Chondrocyte (in vitro differentiated cells): ENCODE measurements at places on chromosomes 13 and 19. TPM values are rescaled to one million over a fixed set of nuclear protein-coding genes. Genes with fewer than 3 reads are reported as not detected.

The CCL25 gene
- total RNA-seq, result not detected in 3 replicates

The MEIS3 gene
- total RNA-seq, result 79.5 to 83.4 TPM (median 82.2 TPM) in 3 replicates

The IQCN gene
- 1.6 to 4.0 TPM (median 2.4 TPM) in 3 replicates for total RNA-seq

GRCh38 chr19:5001615-5002014, 32.7 kb downstream of the KDM4B start:
- no peak for DNase-seq
- H3K36me3 ChIP-seq, result peaks cover 7% of the 10 kb centered on the region
- H3K4me1 ChIP-seq, result peaks cover 37% of the 10 kb centered on the region
- no peak overlapping the region for H3K4me3 ChIP-seq
- H3K27ac ChIP-seq, result peak overlapping the region; percentile 93

DNA sequence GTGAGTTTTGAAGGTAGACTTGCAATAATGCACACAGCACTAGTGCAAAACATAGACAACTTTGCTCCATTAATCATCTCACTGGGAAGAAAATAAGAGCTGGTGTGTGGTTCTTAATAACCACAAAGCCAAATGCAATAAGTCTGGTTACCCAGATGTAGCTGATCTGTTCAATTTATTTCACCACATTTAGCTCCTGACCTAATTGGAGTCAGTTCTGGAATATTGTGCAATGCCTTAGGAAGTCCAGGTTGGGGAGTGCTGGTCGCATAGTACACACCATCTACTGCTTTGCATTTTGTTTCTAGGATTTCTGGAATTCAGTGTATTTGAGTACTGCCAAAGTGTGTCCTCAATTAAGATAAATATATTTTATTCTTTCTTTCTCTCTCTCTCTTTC, 483.3 kb upstream of the SPRY2 start:
- DNase-seq, result no peak
- H3K4me3 ChIP-seq, result no peak overlapping the region
- H3K4me1 ChIP-seq, result peaks cover 9% of the 10 kb centered on the region
- peaks cover 8% of the 10 kb centered on the region for H3K36me3 ChIP-seq

The ONECUT3 gene
- not detected in 3 replicates for total RNA-seq

DNA sequence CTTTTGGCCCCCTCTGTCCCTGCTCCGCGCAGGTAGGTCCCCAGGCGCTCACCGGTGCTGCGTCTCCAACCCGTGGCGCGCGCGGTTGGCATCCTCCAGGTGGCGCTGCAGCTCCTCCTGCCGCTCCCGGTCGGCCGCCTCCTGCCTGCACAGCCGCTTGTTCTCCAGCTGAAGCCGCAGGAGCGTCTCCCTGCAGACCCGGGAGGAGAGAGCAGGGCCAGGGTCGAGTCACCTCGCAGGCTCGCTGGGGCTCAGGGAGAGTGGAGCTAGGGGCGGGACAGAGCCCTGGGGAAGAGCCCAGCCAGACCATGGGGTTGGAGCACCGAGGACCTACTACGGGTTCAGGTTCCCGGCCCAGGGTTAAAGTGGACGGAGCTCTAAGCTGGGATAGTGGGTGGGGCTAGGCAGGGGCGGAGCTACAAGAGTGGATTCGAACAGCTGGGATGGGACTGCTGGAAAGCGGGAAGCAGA, 9.3 kb downstream of the HOOK2 start:
- H3K4me1 ChIP-seq, result peaks cover 3% of the 10 kb centered on the region
- H3K27me3 ChIP-seq, result no peaks in the 10 kb centered on the region
- peaks cover 12% of the 10 kb centered on the region for H3K36me3 ChIP-seq
- peak overlapping the region; percentile 75 for H3K4me3 ChIP-seq
- H3K27ac ChIP-seq, result no peak overlapping the region

DNA sequence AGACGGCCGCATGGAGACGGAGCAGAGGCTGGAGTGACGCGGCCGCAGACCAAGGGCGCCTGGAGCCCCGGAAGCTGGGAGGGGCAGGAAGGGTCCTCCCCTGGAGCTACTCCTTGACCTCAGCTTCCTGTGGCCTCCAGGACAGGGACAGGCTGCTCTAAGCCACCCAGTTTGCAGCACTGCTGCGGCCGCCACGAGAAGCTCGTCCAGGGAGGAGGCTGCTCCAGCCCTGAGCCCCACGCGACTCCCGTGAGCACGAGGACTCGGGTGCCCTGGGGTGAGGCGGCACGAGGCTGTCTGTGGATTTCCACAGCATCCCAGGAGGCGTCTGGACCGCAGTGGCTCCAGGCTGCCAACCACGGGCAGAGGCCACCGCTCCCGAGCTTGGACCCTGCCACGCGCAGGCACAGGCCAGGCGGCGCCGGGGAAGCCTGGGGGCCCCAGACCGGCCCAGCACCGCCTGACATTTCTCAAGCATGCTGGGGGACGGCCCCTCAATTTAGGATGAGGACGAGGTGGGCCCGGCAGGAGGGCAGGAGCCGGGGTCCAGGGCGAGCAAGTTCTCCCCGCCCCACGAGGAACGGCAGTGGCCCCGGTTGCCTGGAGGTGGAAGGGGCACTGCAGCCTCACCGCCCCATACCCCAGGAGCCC, 10.7 kb downstream of the SBNO2 start:
- no peak overlapping the region for H3K27ac ChIP-seq
- no peak overlapping the region for H3K4me3 ChIP-seq
- no peaks in the 10 kb centered on the region for H3K27me3 ChIP-seq
- H3K4me1 ChIP-seq, result peaks cover 5% of the 10 kb centered on the region
- no peaks in the 10 kb centered on the region for H3K36me3 ChIP-seq

DNA sequence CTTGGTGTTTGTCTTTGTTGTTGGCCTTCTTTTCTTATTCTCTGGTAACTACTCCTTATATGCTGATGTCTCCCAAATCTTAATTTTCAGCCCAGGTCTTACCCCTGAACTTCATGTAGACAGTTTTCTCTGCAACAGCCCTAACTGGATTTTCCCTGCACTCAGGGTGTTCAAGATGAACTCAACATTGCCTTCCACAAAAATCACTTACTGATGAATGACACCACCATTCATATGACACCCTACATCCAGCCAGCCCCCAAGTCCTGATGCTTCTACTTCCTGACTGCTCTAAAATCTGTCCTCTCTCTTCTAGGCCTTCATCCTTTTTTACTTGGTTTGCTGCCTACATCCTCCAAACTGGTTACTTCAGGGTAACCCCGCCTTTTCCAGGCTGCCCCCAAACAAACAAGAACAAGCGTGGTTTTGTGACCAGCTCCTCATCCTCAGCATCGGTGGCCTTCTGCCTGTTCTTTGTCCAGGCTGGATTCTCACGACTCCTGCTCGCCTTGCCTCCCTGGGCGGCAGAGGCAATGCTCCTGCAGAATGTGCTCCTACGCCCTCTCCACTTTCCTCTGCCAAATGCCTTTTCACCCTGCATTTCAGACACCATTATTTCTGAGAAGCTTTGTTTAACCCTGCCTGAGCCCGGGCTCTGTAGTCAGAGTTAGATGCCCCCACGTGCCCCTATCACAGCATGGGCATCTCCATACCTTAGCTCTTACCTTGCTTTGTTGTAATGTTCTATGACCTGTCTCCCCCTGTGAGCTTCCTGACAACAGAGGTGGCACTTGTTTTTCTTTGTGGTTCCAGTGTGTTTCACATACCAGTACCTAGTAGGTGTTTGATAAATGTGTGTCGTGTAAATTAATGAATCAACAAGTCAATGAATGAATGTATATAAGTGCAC, 61.8 kb downstream of the WDFY2 start:
- H3K4me3 ChIP-seq, result no peak overlapping the region
- H3K27me3 ChIP-seq, result no peaks in the 10 kb centered on the region
- no peak for DNase-seq
- peaks cover 39% of the 10 kb centered on the region for H3K4me1 ChIP-seq

GRCh38 chr13:28753208-28753892, 34.6 kb upstream of the SLC46A3 start:
- no peaks in the 10 kb centered on the region for H3K27me3 ChIP-seq
- peak overlapping the region; percentile 100 for H3K27ac ChIP-seq
- H3K4me1 ChIP-seq, result peaks cover 44% of the 10 kb centered on the region
- peak overlapping the region; percentile 65 for H3K4me3 ChIP-seq
- no peak for DNase-seq

GRCh38 chr13:43884222-43884621, 4.5 kb downstream of the LACC1 start:
- H3K4me1 ChIP-seq, result peaks cover 17% of the 10 kb centered on the region
- H3K27me3 ChIP-seq, result no peaks in the 10 kb centered on the region
- H3K27ac ChIP-seq, result no peak overlapping the region

DNA sequence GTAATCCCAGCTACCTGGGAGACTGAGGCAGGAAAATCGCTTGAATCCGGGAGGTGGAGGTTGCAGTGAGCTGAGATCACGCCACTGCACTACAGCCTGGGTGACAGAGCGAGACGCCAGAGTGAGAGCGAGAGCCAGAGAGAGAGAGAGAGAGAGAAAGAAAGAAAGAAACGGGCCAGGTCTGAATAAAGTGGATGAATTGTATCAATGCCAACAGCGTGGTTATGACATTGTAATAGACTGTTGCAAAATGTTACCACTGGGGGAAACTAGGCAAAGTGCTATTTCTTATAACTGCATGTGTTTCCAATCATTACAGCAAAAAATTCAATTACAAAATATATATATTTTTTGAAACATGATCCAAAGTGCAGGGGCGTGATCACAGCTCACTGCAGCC, 11.8 kb upstream of the BTBD2 start:
- no peaks in the 10 kb centered on the region for H3K27me3 ChIP-seq
- H3K27ac ChIP-seq, result no peak overlapping the region
- H3K36me3 ChIP-seq, result no peaks in the 10 kb centered on the region
- DNase-seq, result no peak

DNA sequence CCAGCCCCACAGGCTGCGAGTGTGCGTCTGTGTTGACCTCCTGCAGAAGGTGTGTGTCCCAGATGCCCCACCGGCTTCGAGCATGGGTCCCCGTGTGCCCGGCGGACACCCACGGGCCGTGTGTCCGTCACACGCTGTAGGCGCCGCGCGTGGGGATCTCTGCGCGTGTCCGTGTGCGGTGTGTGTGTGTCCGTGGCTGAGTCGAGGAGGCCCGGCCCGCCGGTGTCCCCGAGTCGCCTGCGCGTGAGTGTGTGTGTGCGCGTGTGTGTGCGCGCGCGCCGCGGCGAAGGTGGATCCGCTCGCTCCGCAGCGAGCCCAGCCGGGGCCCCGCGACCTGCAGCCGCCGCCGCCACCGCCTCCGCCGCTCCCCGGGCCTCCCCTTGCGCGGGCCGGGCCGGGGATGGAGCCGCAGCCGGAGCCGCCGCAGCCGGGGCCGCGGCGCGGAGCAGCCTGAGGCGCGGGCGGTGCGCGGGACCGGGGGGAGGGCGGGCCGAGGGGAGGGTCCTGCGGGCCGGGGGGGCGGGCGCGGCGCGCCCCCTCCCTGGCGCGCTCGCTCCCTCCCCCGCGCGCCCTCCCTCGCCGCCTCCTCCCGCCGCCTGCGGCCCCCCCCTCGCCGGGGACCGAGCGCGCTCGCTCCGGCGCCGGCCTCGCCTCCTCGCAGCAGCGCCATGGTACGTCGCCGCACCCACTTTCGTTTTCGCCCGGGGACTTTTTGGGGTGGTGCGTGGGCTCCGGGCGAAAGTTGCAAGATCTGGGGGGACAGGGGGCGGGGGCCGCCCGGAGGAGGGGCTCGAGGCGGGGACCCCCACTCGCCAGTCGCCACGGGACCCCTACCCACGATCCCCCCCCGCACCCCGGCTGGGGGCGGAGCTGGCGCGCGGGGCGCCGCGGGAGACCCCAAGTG, 7.1 kb upstream of the NFIC start:
- peaks cover 28% of the 10 kb centered on the region for H3K4me1 ChIP-seq
- peak overlapping the region; percentile 80 for H3K4me3 ChIP-seq
- H3K27ac ChIP-seq, result peak overlapping the region; percentile 27
- no peak for DNase-seq
- H3K36me3 ChIP-seq, result peaks cover 1% of the 10 kb centered on the region

- H3K4me3 ChIP-seq, result no peak overlapping the region
- H3K36me3 ChIP-seq, result no peaks in the 10 kb centered on the region
- H3K27ac ChIP-seq, result peak overlapping the region; percentile 27
Measured at GRCh38 chr13:112034846-112035245, 32.1 kb upstream of the SOX1 start.

The CD37 gene
- not detected in 3 replicates for total RNA-seq

The PDX1 gene
- not detected in 3 replicates for total RNA-seq

DNA sequence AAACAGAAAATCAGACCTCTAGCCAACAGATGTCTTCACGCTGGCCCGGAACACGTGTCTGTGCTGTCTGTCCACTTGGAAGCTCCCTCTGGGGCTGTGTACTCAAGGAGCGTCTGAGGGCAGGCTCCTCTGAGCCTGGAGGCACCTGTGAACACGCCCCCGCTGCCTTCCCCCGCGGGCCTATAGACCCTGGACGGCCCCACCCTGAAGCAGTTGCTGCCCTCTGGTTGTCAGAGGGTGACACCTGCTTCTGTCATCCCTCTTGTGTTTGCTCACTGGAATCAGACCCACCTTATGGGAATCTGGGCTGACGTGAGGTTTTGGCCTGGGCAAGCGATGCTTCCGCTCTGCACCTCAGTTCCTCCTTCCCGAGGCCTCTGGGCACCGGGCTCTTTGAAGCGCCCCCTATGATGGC, 19.2 kb downstream of the EPN1 start:
- peak; percentile 58 for DNase-seq
- no peaks in the 10 kb centered on the region for H3K4me1 ChIP-seq
- peaks cover 22% of the 10 kb centered on the region for H3K36me3 ChIP-seq
- no peak overlapping the region for H3K27ac ChIP-seq
- H3K4me3 ChIP-seq, result no peak overlapping the region

DNA sequence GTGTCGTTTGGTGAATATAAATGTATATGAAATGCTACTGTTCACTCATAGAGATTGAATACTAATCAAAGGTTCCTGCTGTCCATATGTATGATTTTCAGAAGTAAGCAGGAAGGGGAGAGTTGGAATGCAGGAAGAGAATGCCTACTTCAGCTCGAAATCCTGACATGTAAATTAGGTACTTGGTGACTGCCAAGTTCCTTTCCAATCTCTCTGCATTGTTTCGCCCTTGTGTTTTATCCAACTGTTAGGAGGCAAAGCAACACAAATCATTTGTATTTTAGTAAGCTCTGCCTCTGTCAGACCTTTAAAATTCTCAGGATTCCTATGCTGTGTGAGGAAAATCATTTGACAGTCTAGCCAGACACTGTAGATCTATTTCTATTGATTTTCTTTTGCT, 9.0 kb downstream of the STARD13 start:
- H3K27me3 ChIP-seq, result no peaks in the 10 kb centered on the region
- DNase-seq, result no peak
- H3K4me1 ChIP-seq, result peaks cover 94% of the 10 kb centered on the region
- H3K27ac ChIP-seq, result peak overlapping the region; percentile 75
- H3K36me3 ChIP-seq, result peaks cover 3% of the 10 kb centered on the region

The KLK14 gene
- not detected in 3 replicates for total RNA-seq

DNA sequence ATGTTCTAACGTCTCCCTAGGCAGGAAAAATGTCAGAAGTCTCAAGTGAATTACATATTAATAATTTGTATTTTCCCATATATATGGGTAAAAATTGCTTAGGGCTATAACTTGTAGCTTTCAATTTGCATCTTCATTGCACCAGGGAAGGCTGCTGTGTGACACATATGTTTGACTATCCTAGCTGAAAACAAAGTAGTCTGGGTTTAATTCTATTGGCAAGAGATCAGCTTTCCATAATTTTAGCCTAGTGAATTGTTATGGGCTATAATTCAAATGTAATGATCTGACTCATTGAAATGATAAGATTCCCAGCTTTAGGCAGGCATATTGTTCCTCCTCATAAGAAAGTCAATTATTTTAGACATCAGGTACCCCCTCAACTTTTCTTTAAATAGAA, 553.1 kb downstream of the DCT start:
- H3K27ac ChIP-seq, result peak overlapping the region; percentile 7
- no peak overlapping the region for H3K4me3 ChIP-seq
- H3K27me3 ChIP-seq, result no peaks in the 10 kb centered on the region
- H3K4me1 ChIP-seq, result peaks cover 35% of the 10 kb centered on the region

The PRR22 gene
- 1.2 to 1.4 TPM (median 1.3 TPM) in 3 replicates for total RNA-seq
